ENCODE measurements at places on chromosomes 13 and 19. TPM values are rescaled to one million over a fixed set of nuclear protein-coding genes. Genes with fewer than 3 reads are reported as not detected.

- H3K27ac ChIP-seq: no peak overlapping the region
- H3K36me3 ChIP-seq: peaks cover 17% of the 10 kb centered on the region
- DNase-seq: no peak
Observed at GRCh38 chr19:49912965-49913685, 15.9 kb upstream of the ATF5 start.

ZNF880 gene
- 15.9 TPM for total RNA-seq

DNA sequence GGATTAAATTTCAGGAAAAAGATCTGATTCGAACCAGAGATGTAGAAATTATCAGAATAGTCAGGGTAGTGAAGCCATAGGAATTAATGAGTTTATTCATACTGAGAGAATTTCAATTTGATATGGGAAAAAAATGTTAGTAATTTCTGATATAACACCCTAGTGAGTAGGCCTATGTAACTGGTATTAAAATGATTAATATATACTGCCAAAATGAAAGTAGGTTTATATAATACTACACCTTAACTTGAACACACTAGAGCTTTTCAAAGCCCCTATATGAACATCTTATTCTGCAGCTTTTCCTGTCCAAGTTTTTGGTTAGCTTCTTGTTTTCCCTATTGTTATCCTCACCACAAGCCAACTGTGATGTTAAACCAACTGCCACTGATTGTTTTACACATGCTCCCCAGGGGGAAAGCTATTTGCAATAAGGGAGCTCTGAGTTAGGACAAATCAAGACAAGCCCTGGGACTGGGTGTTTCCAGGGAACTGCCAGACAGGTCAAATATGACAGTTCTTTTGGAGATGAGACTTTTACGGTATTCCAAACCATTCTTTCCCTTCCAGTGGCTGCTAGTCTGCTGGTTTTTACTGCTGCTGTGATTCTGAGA, 45.3 kb downstream of the FNDC3A start:
- no peaks in the 10 kb centered on the region for H3K4me1 ChIP-seq
- H3K27me3 ChIP-seq: no peaks in the 10 kb centered on the region
- no peak for DNase-seq
- H3K27ac ChIP-seq: no peak overlapping the region

GRCh38 chr13:107993239-107993949, 221.9 kb downstream of the LIG4 start:
- H3K36me3 ChIP-seq: no peaks in the 10 kb centered on the region
- H3K27me3 ChIP-seq: no peaks in the 10 kb centered on the region
- no peak overlapping the region for H3K4me3 ChIP-seq
- no peak for DNase-seq

- peaks cover 61% of the 10 kb centered on the region for H3K36me3 ChIP-seq
- no peak overlapping the region for H3K27ac ChIP-seq
- H3K27me3 ChIP-seq: no peaks in the 10 kb centered on the region
- H3K4me1 ChIP-seq: no peaks in the 10 kb centered on the region
- H3K4me3 ChIP-seq: no peak overlapping the region
Observed at GRCh38 chr13:114009590-114010400, 35.9 kb upstream of the C13orf46 start.

Data from CD8-positive, alpha-beta memory T cell (primary cell).